Activated naive CD8-positive, alpha-beta T cell treated with anti-CD3 and anti-CD28 coated beads, Interleukin-2, amount 10 ng/mL, durations not matched to agents 7 days and 5 days (primary cell): ENCODE measurements at places on chromosomes 3 and 15. TPM values are rescaled to one million over a fixed set of nuclear protein-coding genes. Genes with fewer than 3 reads are reported as not detected.

DNA sequence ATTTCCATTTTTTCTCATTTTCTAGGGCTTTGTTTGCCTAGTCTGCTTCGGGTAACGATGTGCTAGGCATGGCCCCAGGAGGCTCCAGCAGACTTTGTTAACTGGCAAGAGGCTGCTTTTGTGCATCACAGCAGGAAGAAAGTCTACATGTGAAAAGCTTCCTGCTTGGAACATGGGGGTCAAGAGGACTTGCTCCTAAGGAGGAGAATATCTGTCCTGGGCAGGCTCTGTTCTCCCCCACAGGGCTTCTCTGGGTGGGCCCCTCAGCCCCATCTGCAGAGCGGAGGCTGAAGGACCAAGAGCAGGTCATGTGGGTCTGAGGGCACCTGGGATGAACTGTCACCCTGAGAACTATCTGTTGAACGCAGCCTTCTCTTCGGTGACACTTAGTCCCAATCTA, 94.7 kb downstream of the CCNL1 start:
- no peak for DNase-seq

DNA sequence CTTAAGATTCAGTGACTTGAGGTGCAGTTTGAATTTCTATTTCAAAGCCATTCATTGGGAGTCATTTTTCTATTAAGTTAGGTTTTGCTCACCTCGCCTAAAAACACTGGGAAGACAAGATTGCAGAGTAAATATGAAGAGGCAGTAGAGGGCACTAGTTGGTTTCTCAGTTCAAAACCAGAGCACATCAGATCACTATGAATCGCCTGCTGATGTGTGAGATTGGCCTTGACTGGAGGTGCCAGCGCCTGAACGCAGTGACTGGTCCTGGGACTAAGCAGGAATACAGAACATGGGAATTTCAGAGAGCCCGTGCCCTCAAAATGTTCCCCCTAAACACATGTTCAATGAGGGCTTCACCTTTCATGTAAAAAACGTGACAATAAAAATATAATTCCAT, 229.0 kb downstream of the ITPR1 start:
- no peak for DNase-seq

GRCh38 chr3:105285653-105286241, 81.0 kb upstream of the ALCAM start:
- no peak for DNase-seq

GRCh38 chr3:128348805-128349531, 117.7 kb downstream of the DNAJB8 start:
- DNase-seq, result no peak

- DNase-seq, result no peak
Measured at GRCh38 chr15:95018888-95019545, 787.7 kb downstream of the MCTP2 start.

DNA sequence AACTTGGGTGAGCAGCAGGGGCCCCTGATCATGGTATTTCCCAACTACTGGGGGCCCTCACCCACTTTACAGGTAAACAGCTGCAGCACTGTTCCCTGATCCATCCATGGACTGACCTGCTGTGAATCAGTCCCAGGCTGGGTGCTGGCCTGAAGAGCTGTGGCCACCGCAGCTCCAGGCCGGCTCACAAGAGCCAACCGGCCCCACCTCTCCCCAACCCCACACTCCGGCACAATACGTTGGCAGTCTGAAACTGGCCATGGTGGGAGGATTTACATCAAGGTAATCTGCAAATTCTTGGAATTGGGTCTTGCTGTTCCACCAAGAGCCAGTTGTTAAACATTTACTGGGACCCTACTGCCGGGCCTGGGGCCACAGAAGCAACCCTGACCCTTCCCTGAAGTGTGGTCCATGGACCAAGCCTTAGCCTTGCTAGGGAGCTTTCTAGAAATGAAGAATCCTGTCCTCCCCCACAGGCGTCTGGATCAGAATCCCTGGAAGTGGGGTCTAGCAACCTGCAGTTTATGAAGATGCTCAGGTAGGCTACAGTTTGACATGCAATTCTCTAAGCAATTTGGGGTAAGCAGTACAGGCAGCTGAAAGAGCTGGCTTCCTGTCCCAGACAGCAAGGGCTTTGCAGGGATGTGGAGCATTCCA, 3.7 kb downstream of the SLC6A20 start:
- DNase-seq, result no peak

DNA sequence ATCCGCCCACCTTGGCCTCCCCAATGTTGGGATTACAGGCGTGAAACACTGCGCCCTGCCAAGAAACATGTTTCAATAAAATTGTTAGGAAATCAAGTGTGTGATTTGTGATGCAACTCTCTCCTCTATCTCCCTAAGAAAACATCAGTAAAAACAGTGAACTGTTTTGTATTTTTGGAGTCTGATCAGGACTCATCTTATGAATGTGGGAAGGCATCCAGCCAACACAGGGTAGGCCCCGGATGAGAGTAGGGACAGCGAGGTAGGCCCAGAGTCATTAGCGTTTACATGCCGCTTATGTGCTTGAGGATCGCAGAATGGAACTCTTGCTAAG, 884 bp upstream of the GLYCTK start:
- peak; percentile 12 for DNase-seq

- DNase-seq, result no peak
Measured at GRCh38 chr15:80706161-80706560, 11.1 kb downstream of the ABHD17C start.

Gene SLCO2A1
- not detected for total RNA-seq

Gene ACTRT3
- total RNA-seq, result 0.44 TPM

Gene WDR5B
- total RNA-seq, result 6.6 TPM

Gene RHOV
- total RNA-seq, result not detected

Gene GTPBP8
- 26.6 TPM for total RNA-seq
